NCI-H1092 (cell line): ENCODE measurements at places on chromosomes 12 and 14.

DNA sequence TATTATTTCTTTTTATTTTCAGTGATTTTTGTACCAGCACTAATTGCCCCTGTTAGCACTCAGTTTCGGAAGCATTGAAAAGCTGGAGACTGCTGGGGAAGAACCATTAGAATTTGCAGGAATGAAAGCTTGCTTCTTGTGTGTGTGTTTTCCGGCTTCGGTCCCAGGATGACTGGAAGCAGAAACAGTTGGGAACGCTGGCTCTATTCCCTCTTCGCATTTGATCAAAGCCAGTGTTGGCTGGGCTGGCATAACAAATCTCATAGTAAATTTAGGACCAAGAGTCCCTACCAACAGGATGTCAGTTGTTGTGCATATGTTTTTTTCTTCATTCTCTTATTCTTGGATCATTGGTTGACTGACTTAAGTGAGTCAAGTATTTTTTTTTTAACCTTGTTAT is 53.6 kb upstream of the TRAF3 start:
- no peak for DNase-seq

DNA sequence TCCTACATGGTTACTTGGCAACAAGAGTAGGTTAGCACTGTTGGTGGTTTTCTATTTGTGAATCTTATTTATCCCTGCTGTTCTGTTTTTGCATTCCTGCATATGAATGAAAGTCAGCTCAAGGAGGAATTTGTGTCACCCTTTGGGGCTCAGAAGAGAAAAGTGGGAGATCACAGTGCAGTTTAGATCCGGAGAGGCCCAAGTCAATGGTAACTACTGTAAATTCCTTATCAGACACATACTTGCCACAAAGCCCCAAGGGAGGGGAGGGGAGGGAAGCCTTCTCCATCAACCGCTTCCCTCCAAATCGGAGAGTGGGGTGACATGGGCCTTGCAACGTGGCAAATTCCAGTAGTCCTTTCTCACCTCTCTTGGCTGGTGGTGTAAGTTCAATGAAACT is 15.0 kb downstream of the GSG1 start:
- DNase-seq: no peak

DNA sequence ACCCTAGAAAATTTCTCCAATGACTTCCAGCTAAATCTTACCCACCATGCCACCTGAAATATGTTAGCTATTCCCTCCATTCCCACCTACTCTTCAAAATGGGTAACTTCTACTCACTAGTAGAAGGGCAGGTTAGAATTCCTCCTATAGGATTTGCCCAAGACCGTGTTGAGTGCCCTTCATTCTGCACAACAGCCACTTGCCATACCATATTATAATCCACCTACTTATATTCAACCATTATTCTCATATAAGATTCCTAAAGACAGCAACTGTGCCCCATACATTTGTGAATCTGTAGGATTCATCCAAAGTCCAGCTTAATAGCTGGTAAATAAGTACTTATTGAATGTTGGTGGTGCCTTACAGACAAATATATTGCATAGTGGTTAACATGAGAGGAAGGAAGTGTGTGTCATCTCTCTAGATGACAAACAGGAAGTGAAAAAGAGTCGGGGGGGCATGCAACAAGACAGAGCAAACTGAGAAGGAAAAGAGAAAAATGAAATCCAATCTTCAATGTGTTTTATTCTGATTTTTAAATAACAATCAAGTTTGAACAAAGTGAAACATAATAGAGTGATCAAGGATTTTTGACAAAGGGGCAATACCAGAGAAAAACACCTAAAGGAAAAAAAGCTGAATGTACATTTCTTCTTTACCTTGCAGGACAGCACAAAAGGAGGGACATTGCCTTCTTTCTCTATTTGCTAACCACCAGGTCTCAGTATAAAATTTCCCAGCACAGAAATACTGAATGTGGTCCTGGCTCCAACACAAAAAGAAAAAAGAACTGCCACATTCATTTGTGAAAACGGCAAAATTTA is 389.3 kb upstream of the USP15 start:
- DNase-seq: no peak

GRCh38 chr12:67634303-67634761 is 14.2 kb upstream of the DYRK2 start:
- no peak for DNase-seq

- DNase-seq: no peak
Measured at GRCh38 chr14:47189911-47190484, 485.4 kb downstream of the MDGA2 start.

DNA sequence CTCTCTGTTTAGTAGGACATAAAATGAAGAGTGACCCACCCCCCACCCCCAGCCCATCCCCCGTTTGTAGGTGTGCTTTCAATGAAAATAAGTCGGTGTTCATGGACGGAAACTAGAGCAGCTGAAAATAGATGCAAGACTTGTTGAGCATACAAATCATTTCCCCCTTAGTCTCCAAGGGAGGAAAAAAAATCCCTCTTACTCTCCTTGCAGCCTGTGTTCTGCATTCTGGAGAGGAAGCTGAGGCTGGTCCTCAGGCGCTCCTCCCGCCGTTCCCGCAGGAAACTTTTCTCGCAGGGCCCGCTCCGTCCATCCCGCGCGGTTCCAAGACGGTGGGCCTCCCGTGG is 259.0 kb upstream of the E2F7 start:
- no peak for DNase-seq

- DNase-seq: no peak
Measured at GRCh38 chr12:121295116-121295745, 1.3 kb downstream of the CAMKK2 start.

DNA sequence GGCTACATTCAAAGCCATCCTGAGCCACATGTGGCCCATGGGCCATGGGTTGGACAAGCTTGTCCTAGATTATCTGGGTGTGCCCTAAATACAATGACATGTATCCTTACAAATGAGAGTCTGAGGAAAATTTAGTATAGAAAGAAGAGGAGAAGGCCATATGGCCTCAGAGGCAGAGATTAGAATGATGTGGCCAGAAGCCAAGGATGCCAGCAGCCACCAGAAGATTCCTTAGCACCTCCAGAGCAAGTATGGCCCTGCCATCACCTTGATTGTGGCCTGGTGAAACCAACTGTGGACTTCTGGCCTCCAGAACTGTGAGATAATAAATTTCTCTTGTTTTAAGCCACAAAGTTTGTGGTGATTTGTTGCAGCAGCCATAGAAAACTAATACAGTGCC is 436.9 kb downstream of the RGS6 start:
- DNase-seq: no peak

DNA sequence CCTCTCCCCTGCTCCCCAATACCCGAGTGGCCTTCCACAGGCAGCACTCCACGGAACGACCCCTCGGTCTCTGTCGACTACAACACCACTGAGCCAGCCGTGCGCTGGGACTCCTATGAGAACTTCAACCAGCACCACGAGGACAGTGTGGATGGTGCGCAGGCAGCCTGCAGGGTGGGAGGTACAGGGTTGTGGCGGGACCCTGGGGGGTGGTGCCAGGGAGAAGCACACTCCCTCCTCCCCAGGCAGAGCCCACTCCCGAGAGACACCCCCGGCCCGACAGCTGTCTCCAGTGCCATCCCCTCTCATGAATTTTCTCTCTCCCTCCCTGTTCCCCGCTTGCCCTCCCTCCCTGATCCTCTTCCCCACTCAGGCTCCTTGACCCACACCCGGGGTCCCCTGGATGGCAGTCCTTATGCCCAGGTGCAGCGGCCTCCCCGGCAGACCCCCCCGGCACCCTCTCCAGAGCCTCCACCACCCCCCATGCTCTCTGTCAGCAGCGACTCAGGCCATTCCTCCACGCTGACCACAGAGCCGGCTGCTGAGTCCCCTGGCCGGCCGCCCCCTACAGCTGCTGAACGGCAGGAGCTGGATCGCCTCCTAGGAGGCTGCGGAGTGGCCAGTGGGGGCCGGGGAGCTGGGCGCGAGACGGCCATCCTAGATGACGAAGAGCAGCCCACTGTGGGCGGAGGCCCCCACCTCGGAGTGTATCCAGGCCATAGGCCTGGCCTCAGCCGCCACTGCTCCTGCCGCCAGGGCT is 9.0 kb downstream of the TNS2 start:
- no peak for DNase-seq

DNA sequence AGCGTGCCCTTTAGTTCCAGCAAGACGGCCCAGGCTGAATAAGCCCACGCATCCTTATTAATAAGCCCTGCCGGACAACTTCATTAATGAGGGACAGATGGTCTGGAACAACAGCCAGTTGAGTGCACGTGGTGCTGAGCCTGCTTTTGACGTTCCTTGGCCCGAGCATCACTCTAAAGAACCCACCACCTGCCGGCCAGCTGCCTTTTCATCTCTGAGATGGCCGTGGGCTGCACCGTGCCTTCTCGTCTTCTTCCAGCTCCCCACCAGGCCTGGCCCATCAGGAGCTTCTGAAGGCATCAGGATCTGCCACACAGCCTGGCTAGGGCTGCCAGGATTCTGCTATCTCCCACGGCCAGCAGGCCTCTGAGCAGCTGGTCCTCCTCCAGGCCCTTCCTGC is 80.0 kb downstream of the AACS start:
- no peak for DNase-seq

GRCh38 chr12:124626971-124627411 is 59.6 kb upstream of the NCOR2 start:
- no peak for DNase-seq

- DNase-seq: no peak
Measured at GRCh38 chr12:29569132-29569757, 71.8 kb upstream of the OVCH1 start.

DNA sequence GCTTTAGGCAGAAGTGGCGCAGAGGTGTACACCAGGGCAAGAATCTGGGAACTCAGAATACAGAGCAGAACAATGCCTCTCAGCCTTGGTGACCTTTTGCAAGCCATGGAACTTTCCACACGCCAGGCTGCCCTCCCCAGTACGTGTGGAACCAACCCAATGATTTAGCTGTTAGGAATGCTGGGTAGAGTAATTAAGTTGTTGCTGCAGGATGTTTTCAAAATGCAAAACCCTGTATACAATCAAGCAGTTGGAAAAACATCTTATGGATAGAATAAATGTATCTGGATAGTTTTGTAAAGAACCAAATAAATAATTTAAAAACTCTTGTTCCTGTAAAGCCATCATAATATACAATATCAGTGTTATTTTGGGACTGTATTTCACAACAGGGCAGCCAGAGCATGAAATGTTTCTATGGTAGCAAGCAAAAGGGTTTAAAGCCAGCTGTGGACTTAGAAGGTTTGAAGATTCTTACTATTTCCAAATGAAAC is 19.4 kb downstream of the PPP1R36 start:
- DNase-seq: no peak

- peak; percentile 55 for DNase-seq
Measured at GRCh38 chr12:96578526-96579125, 89.2 kb downstream of the CFAP54 start.

DNA sequence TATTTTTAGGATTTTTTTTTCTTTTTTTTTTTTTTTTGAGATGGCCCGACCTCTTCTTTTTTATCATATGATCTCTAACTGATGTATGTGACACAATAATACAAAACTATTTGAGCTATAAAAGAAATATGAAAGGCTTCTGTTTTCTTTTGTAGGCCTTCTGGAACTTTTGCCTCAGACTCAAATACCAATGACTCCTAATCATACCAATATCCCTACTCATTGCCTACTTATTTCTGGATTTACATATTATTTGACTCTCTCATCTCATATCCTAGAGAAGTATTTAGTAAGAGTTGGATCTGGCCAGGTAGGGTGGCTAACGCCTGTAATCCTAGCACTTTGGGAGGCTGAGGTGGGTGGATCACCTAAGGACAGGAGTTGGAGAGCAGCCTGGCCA is 12.7 kb upstream of the WDR89 start:
- DNase-seq: no peak

DNA sequence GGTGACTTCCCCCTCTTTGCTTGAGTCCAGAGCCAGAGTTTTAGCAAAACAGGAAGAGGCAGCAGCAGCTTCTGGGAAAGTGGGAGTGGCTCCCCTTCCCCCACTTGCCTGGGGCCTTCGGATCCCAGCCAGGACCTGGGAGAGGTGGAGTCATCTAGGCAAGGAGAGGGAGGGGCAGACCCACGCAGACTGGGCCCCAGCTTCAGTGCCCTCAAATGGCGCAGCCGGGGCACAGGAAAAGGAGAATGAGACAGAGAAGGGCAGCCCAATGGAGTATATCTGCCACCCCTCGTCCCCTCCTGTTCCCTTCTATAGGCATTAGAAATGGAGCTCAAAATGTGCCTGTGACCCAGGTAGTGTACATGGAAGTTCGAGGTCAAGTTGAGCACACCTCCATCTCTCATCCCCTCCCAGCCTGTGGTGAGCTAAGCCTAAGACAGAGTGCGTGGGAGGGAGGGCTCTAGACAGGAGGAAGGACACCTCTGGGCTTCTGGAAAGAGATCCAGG is 9.3 kb upstream of the HDAC7 start:
- no peak for DNase-seq

GRCh38 chr12:47751561-47751960 is 7.1 kb downstream of the RAPGEF3 start:
- no peak for DNase-seq

DNA sequence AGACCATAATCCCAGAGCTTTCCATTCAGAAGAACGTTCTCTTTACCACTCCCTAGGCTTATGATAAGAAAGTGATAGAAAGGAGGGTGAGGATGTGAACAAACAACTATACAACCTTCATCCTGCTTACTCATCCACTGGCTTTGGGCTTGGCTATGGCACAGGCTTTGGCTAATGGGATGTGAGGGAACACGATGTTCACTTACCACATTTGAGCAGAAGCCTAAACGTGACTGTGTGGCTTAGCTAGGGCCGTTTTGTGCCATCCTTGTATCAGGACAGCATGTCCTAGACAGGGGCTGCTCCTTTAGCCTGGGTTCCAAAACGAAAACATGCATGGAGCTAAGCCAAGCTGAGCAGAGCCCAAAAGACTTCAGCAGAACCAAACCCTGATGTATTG is 118.6 kb upstream of the CCDC175 start:
- no peak for DNase-seq

DNA sequence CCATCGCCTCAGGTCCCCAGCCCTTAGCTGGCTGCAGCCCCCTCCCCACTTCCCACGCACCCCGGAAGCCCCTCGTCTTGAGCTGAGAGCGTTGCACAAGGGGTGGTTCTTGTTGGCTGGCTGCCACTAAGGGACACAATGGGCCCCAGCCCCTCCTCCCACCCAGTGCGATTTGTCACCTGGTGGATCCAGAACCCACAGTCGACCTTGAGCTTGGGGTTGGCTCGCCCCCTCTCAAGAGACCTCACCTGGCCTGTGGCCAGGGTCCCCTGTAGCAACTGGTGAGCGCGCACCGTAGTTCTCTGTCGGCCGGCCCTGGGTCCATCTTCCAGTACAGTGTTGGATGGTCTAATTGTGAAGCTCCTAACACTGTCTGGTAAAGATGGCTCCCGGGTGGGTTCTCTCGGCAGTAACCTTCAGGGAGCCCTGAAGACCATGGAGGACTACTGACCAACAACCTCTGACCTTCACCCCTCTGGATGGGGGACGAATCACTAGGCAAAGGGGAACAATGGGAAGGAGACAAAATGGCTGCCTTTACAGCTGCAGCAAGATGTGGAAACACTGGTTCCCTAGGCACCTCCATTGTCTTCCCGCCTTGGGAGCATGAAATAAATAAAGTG is 6.6 kb downstream of the PHB2 start:
- DNase-seq: no peak

- DNase-seq: no peak
Measured at GRCh38 chr12:130422676-130423075, 85.0 kb downstream of the PIWIL1 start.

GRCh38 chr12:127334912-127335644 is 931.9 kb upstream of the TMEM132C start:
- no peak for DNase-seq
